Activated CD4-positive, alpha-beta T cell treated with anti-CD3 and anti-CD28 coated beads, Interleukin-10, Interleukin-2, amounts not matched to agents 100 ng/mL and 50 ng/mL, durations not matched to agents 16 hours and 8 hours (primary cell): ENCODE measurements at places on chromosomes 12 and 14.

DNA sequence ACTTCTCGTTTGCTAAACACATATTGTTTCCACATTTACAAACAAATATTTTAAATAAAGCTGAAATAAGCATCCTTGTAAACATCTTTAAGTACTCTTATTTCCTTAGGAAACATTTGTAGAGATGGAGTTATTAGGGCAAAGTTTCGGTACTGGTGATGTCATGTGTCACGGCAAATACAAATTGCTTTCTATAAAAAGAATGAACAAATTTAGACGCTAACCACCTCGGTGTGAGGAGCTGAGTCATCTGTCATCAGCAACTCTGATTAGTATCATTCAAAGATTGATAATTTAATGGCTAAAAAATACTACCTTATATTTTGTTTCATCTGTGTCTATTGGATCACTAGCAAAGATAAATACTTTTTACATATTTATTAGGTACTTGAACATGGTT, 982.0 kb downstream of the VRK1 start:
- DNase-seq, result no peak

GRCh38 chr14:93654599-93654998, 133.7 kb downstream of the PRIMA1 start:
- no peak for DNase-seq

GRCh38 chr12:98895086-98895651, 250.1 kb downstream of the APAF1 start:
- no peak for DNase-seq

DNA sequence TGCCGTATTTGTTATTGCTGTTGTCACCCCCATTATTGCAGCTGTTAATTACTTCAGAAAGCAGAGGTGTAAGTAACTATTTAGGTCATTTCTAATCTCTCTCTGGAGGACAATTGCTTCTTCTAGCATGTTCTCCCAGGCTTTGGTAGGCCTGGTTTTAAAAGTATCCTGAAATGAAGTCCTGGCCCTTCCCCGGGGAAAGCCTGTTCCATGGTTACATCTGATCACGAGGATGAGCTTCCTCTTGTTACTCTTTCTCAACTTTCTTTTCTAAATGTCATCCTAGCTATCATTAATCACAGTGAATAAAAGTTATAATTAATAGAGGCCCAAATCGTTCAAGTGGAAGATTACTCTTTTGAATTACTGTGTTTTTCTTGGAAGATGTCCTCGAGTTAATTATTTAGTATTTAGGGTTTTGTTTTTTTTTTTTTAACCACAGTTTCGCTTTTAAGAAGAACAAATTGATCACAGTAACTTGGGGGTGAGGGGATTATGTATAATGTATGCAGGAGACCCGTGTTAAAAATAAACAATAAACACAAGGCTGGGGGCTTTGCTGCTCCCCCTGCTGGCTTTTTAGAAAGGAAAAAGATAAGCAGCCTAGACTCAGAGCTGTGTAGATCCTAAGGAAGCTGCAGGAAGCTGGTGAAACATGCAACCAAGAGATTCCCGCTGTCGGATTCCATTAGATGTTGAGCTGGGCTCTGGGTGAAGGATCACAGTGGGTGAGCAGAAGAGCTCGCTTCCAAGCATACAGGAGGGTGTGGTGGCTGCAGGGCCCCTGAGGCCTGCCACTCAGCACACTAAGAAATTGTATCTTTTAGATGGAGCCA, 420.1 kb downstream of the FUT8 start:
- DNase-seq, result no peak

- DNase-seq, result no peak
These were observed 72.2 kb downstream of the R3HDM2 start for GRCh38 chr12:57358646-57359045.

- no peak for DNase-seq
These were observed 1.0 kb upstream of the BTG1 start for GRCh38 chr12:92146497-92147224.
